ENCODE measurements at places on chromosomes 16 and 17.

DNA sequence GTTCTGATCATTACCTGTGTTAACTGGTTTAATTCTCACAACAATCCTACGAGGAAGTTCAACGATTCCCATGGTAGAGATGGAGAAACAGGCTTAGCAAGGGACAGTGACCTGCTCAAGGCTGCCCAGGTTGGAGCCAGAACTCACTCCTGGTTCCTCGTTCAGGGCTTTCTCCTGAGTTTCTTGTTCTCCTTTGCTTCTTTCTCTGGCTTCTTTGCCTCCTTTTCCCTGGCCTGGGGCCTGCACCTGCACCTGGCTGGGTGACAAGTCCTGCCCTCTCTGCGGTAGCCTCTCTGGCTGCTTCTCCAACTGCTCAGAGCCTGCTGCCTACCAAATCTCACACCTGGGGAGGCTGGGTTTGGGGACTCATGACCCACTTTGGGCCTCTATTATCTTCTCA lies 2.8 kb downstream of the CCL22 start:
- DNase-seq: no peak

GRCh38 chr17:60151355-60151754 lies 1.6 kb downstream of the CA4 start:
- DNase-seq: no peak

- no peak for DNase-seq
Measured at GRCh38 chr17:83195330-83196023, 116.1 kb downstream of the METRNL start.

DNA sequence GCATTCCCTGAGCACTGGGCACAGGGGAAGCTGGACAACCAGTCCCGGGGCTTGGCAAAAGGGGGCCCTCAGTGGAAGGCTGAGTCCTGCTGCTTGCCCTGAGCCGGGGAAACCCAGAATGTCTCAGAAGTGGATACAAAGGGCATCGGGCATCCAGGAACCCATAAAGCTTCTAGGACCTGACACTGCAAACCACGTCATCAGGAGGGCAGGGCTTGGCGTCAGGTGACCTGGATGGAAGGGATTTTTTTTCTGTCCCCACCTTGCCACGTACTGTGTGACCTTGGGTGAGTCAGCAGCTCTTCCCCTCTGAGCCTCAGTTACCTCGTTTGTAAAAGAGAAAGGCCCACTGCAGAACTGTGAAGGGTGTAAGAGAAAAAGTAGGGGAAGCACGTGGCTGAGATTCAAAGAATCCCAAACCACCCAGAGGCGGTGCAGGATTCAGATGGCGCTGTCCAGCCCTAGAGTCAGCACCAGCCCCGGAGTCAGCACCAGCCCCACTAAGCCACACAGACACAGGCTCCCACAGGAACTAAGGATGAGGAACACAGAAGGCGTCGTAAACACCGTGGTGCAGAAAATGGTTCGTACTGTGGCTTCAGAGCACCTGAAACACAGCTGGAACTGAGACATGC lies 53.7 kb downstream of the C16orf95 start:
- no peak for DNase-seq

DNA sequence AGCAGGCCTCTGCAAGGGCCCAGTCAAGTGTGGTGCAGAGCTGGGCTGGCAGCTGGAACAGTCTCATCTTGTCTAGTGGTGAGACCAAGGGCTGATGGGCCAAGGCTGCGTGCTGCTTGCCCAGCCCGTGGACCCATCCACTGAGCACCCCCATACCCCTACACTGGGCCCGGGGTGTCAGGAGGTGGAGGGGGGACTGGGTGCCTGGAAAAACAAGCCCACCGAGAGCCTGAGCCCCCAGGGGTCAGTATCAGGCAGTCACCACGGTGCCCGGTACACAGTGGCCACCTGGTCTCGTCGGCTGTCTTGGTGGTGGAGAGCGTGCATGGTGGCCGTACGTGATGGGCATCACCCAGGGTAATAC lies 238.3 kb downstream of the SEC14L1 start:
- DNase-seq: no peak

DNA sequence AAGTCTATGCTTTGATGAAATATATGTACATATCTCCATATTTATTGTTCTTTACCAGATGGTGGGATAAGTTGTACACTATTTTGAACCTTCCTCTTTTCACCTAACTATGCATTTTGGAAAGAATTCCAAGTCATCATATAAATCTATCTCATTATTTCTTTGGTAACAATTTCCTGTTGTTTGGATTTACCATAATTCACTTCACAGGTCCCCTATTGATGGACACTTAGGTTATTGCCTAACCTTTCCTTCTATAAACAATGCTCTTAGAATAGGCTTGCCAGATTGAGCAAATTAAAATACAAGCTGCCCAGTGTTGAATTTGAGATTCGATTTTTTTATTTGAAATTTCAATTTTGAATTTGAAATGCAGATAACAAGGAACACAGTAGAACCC lies 28.9 kb upstream of the DHX8 start:
- DNase-seq: no peak

DNA sequence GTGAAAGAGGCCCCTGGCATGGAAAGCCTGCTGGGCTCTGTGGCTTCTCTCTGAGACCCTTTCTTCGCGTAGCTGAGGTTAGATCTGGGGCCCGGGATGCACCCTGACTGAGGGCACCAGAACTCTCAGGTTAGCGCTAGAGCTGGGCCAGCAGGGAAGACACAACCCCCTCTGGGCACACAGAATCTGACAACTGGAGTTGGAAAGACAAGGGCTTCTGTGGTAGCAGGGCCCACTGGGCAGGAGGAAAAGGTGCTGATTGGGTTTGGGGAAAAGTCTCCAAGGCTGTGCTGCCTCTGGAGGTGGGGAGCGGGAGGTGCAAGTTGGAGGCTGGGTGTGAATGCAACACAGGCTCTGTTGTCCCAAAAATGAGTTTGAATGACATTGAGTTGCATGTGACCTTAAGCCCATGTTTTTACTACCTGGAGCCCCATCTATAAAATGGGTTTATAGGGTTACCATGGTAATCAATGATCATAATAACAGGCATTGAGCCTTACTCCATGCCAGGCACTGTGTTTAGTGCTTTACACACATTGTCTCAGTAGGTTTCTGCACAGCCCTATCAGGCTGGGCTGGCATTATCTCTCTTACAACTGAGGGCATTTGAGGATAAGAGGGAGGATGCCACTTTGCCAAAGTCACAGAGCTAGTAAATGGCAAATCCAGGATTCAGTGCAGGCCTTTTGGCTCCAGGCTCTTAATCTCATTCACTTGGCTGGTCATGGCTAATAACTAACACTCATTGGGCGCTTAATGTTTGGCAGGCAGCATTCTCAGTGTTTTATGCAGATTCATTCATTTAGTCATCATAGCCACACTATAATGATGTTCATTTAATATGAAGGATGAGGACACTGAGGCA lies 9.5 kb upstream of the IGFBP4 start:
- DNase-seq: no peak

DNA sequence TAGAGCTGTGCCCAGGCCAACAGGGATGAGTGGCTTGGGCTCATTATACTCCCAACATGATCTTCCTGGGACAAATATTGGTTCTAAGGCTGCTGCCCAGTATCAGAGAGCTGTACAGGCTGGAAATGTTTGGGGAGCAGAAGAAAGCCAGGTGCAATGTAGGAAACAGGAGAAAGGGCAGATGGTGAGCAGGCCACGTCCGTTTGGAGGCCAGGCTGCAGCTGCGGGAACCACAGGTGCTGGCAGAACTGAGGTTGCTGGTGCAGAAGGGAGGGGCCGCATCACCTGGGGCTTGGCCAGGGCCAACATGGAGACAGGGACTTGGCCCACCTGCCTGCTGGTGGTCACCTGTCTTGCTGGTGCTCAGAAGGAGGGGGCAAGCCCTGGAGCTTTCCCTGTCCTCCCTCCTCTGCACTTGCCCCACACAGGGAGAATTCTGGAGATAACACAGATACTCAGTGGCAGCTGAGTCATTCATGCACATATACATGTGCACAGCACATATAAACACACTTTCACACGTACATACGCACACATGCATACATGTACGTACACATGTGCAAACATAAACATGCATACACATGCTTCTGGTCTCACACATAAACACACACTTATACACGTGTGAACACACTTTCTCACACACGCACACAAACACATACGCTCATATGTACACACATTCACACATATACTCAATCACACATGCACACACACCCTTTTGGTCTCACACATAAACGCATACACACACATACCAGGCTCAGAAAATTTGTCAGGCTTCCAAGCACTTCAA lies 67.7 kb downstream of the WSCD1 start:
- DNase-seq: no peak

GRCh38 chr17:19387921-19388521 lies 1.0 kb upstream of the MFAP4 start:
- DNase-seq: no peak

- DNase-seq: no peak
Measured at GRCh38 chr17:21540502-21540901, 151.8 kb upstream of the KCNJ18 start.
